ENCODE measurements at places on chromosomes 11 and 22. TPM values are rescaled to one million over a fixed set of nuclear protein-coding genes. Genes with fewer than 3 reads are reported as not detected.

DNA sequence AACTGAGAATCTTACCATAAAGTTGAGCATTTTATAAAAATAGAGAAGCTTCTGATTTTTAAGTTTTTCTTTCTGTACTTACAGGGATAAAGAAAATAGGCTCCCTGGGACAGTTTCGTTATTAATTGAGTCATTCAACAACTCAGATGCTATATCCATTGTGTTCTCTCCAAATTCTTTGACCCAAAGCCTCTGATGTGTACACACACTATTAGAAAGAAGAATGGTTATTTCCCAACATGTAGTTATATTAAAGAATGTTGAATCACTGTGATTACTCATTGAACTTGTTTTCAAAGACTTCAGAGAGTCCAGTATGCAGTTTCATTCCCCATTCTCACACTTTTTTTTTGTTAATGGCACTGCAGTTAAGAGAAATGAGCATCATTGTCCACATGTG, 734.3 kb upstream of the ARHGAP42 start:
- no peak for DNase-seq

GRCh38 chr22:45064313-45065278, 54.8 kb upstream of the PHF21B start:
- DNase-seq: no peak

GRCh38 chr22:29795663-29796062, 28.5 kb downstream of the UQCR10 start:
- DNase-seq: no peak

GRCh38 chr11:62705413-62705812, 1.8 kb downstream of the BSCL2 start:
- no peak for DNase-seq

GRCh38 chr11:10451426-10452116, 3.5 kb upstream of the AMPD3 start:
- no peak for DNase-seq

GRCh38 chr11:115891581-115891980, 387.4 kb upstream of the CADM1 start:
- DNase-seq: no peak

The OR52I1 gene
- total RNA-seq: not detected

- DNase-seq: no peak
These were observed 728 bp downstream of the TBC1D22A start for GRCh38 chr22:46763051-46763705.

GRCh38 chr11:79055856-79056631, 384.8 kb downstream of the TENM4 start:
- DNase-seq: no peak

The SYT12 gene
- 3.2 TPM for total RNA-seq

The SLC43A3 gene
- 92.3 TPM for total RNA-seq

The OR10G4 gene
- not detected for total RNA-seq

The PRODH gene
- 7.5 TPM for total RNA-seq

The LRRC10B gene
- 3.0 TPM for total RNA-seq

The GGA1 gene
- total RNA-seq: 59.9 TPM

The PIK3C2A gene
- total RNA-seq: 109 TPM

GRCh38 chr11:2778630-2779498, 79.1 kb upstream of the KCNQ1OT1 start:
- peak; percentile 12 for DNase-seq

The BUD13 gene
- total RNA-seq: 12.5 TPM

The MUC5AC gene
- total RNA-seq: 45.9 TPM

DNA sequence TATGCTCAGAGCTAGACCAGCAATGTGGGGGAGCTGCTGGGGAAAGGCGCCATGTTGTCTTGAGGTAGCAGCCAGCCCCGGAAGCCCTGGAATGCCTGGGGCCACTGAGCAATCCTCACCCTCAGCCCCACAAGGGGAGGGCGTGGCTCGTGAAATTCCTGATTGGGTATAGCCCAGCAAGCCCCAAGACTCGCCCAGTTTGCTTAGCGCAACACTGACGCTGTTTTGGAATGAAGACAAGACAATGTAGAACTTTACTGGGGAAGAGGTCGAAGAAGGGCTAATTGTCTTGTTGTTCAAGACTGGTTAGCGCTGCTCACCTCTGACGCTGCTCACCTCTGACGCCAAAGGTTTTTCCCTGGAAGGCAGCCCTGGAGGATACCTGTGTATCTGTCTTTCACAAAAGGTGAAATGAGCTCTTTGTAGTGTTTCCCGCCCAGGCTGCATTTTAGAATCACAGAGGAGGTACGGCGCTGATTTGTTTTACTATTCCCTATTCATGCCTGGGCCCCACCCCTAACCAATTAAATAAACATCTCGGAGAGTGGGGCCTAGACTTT, 47.6 kb downstream of the ST3GAL4 start:
- no peak for DNase-seq

GRCh38 chr11:117126223-117126965, 17.7 kb upstream of the PAFAH1B2 start:
- DNase-seq: no peak

GRCh38 chr22:46350121-46350520, 14.6 kb downstream of the TRMU start:
- no peak for DNase-seq

DNA sequence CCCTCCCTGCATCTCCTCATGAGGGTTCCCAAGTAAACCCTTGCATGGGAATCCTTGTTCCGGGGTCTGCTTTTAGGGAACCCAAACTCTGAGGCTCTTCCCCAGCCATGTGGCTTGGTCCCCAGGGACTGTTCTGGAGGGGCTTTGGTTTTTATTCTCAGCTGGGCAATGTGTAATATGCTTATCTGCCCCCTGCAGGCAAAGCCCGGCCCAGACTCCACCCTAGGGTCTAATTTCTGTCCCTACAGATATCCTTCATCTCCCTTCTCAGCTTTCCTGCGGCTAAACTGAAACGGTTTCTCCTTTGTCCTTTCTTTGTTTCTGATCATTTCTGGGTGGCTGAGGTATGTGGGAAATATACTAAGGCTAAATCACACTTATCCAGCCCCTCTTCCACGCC, 37.1 kb downstream of the TST start:
- no peak for DNase-seq

DNA sequence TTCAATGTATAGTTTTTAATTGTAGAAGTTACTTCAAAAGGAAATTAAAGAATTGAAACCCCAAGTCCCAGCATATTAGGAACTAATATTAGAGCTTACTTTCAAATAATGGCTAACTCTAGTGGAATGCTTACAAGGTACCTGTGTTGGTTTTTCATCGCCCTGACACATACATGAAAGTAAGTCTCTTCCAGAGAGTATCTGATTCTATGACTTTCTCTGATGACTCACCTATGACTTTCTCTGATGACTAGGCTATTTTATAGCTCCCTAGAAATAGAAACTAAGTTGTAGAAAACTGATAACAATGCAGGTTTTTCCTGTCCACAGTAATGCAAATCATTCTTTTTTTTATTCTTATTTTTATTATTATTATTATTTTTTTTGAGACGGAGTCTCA, 33.6 kb upstream of the MMP7 start:
- DNase-seq: no peak

GRCh38 chr11:130094614-130095013, 24.9 kb downstream of the APLP2 start:
- DNase-seq: no peak

The PATE2 gene
- total RNA-seq: not detected

GRCh38 chr22:26857169-26857568, 199.8 kb downstream of the MIAT start:
- DNase-seq: no peak

The ELMOD1 gene
- total RNA-seq: 3.2 TPM

- no peak for DNase-seq
These were observed 18.9 kb downstream of the PDGFD start for GRCh38 chr11:104145062-104145461.

DNA sequence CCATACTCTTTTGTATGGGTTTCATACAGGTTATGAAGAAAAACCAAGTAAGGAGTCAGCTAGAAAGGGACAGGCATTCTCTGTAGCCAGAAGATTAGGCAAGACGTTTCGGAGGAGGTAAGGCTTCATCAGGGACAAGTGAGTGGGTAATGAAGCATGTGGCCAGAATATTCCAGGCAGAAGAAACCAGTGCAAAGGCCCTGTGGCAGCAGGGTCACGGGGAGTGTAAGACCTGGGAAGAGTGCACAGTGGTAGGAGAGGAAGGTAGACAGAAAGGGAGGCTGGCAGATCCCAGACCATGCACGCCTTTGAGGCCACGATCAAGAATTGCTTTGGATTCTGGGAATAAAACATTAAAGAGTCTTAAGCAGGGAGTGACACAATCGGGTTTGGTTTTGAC, 177.6 kb downstream of the MIAT start:
- no peak for DNase-seq

DNA sequence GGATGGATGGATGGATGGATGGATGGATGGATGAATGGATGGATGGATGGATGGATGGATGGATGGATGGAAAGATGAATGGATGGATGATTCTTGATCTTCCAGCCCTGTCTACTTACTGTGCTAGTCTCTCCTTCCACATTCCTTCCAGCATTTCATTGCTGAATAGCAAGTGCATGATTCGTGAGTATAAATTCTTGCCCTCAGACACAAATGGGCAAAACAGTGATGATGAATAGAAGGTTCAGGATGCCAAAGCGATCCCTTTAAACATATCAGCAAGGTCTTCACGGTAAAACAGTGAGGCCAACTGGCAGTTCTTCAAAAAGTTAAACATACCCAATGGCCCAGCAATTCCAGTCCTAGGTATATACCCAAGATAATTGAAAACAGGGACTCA, 400.2 kb downstream of the MN1 start:
- DNase-seq: no peak

The AMPD3 gene
- total RNA-seq: 7.0 TPM

The CLCF1 gene
- 38.1 TPM for total RNA-seq

The OR10S1 gene
- not detected for total RNA-seq

GRCh38 chr11:72998676-72999075, 143.4 kb downstream of the FCHSD2 start:
- DNase-seq: no peak

The SRRD gene
- 31.3 TPM for total RNA-seq

The OR8D4 gene
- total RNA-seq: not detected

The NOX4 gene
- 293 TPM for total RNA-seq

The UPB1 gene
- 2.7 TPM for total RNA-seq

GRCh38 chr11:133638921-133639320, 106.6 kb upstream of the OPCML start:
- DNase-seq: no peak

The IGF2 gene
- total RNA-seq: 31.7 TPM

- DNase-seq: no peak
These were observed 31.4 kb downstream of the LIMK2 start for GRCh38 chr22:31243339-31244045.

DNA sequence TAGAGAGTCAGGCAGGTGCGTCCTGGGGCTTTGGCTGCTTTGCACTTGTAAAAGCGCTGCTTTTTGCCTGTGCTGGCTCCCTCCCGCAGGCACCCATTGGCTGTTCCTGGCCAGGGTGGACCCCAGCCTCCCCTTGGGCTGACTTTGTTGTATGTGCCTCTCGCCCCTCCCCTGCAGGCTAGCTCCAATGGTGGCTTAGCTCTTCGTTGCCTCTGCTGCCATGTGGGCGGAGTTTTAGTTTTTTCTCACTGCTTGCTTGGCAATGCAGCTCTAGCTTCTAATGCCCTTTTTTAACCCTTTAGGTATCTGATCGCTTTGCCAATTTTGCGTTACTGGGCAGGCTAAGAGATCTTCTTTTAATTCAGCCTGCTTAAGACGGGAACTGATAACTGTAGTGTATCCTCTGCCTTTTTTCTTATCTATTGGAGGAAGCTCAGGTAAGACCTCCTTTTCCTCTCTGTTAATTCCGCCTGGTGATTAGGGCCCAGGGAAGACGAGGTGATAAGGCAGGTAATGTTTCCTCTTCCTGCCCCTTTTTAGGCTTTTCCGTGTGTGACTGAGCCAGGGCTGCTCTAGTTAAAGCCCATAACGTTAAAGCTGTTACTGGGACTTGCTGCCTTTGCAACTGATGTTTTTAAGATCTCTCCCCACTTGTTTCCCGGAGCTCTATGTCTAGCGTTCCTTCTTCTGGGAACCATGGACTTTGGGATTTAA, 11.7 kb upstream of the GLYATL1 start:
- no peak for DNase-seq

DNA sequence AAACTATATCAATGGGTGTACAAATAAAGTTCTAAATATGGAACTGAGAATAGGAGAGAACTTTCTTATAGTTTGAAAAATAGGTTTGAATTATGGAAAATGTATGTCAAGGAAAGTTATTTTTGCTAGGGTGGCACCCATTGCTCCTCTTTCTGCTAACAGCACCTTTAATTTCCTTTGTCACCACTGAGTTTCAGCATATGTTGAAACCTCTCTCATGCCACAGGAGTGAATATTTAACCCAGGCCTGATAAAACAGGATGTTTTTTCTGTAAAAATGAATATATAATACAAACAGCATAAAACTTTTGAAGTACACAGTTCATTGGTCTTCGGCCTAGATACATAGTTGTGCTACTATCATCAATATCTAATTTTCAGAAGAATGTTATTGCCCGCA, 385.5 kb upstream of the ANO5 start:
- no peak for DNase-seq

Data from thoracic aorta (tissue), 2 donors.